Effector CD4-positive, alpha-beta T cell (primary cell): ENCODE measurements at places on chromosomes 1 and 21.

DNA sequence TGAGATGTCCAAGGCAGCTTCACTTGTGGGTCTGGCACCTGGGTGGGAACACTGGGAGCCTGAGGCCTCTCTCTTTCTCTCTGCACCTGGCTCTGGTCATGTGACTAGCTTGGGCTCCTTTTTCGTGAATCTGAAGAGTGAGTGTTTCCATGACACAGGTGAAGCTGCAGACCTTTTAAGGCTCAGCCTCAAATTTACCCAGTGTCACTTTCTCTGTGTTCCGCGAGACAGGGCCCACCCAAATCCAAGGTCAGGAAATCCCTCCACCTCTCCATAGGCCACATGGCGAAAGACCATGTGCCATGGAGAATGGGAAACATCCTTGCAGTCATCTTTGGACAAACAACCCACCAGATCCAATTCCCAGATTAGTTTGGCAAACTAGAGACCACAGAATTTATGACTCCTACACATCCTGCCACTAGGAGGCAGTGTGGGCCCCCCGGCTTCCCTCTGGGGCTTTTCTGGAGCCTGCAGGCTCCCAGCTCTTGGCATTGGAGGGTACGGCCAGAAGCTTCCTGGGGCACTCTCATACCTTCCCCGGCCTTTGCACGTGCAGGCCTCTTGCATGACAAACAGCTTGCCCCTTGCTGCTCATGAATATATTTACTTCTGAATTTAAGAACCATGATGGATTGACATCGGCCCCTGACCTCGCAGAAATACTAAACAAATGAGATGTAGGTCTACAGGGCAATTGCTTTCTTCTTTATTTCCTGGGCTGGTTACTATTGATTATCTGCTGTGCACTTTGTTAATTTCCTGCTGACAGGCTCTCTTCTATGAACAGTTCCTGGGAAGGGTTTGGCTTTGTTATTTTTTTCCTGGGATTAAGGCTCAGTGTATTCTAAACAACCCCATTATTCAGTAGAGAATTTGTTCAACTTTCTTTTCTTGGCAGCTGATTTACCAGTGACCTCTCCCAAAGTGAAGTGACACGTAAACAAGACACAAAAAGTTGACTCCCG is 180.7 kb downstream of the KAZN start:
- no peak for DNase-seq

DNA sequence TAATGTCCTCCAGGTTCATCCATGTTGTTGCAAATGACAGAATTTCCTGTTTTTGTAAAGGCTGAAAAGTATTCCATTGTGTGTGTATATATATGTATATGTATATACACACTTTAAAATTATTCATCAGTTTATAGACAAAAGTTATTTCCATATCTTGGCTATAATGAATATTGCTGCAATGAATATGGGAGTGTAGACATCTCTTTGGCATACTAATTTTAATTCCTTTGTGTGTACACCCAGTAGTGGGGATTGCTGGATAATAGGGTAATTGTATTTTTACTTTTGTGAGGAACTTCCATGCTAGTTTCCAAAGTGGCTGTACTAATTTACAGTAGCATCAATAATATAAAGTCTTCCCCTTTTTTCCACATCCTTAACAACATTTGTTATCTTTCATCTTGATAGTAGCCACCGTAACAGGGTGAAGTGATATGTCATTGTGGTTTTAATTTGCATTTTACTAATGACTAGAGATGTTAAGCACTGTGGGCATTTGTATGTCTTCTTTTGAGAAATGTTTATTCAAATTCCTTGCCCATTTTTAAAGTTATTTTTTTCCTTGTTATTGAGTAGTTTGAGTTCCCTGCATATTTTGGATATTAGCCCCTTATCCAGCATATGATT is 243.0 kb downstream of the PDE4B start:
- no peak for DNase-seq

DNA sequence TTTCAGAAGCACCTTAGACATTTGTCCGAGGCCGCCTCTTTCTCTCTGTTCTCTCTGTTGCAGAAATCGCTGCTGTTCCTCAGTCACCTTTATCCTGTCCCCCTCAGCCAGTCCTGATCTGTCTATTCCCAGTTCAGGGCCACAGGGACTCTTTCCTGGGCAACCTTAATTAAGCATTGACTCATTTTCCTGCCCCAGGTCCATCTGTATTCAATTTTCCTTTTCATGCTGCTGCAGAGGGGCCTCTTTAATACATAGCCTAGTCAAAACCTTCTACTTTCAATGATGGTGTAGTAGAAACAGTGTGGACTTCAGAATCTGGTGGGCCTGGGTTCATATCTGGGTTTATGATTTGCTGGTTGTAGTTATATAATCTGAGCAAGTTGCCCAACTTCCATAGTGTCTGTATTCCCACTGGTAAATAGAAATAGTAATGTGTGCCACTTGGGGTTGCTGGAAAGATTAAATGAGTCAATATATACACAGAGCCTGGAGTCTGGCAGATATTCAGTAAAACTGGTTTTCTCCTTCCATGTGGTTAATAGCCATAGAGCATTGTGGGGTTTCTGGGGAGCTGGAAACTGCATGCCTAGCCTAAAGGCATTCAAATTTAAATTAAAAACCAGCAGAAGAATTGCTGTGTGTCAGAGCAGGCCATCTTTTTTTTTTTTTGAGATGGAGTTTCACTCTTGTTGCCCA is 4.5 kb downstream of the TRAF5 start:
- DNase-seq: no peak

GRCh38 chr1:6348511-6349191 is 44.9 kb downstream of the ACOT7 start:
- peak; percentile 18 for DNase-seq

DNA sequence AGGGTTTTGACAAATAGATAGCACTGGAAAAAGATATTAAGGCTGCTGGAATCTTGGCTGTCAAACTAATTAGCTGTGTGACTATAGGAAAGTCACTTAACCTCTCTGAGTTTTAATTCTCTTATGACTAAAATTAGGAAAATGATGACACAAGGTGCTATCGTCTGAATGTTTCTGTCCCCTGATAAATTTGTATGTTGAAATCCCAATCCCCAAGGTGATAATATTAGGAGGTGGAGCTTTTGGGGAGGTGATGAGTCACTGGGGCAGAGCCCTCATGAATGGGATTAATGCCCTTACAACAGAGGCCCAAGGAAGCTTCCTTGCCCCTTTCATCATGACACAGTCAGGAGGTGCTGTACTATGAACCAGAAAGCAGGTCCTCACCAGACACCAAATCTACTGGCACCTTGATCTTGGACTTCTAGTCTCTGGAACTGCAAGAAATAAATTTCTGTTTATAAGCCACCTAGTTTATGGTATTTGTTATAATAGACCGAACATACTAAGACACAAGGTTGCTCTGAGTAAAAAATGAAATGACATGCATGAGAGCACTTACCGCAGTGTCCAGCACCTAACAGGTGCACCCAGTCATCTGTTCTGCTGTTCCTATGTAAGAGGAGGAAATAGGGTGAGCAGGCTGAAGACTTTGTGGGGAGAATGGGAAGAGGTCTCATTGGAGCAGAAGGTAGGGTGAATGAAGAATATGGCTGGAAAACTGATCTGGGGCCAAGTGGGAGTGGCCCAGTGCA is 26.3 kb upstream of the DISP1 start:
- no peak for DNase-seq

- no peak for DNase-seq
These were observed 35.0 kb downstream of the RAP1GAP start for GRCh38 chr1:21633992-21634805.

GRCh38 chr1:48499211-48499735 is 27.3 kb upstream of the SPATA6 start:
- DNase-seq: no peak

DNA sequence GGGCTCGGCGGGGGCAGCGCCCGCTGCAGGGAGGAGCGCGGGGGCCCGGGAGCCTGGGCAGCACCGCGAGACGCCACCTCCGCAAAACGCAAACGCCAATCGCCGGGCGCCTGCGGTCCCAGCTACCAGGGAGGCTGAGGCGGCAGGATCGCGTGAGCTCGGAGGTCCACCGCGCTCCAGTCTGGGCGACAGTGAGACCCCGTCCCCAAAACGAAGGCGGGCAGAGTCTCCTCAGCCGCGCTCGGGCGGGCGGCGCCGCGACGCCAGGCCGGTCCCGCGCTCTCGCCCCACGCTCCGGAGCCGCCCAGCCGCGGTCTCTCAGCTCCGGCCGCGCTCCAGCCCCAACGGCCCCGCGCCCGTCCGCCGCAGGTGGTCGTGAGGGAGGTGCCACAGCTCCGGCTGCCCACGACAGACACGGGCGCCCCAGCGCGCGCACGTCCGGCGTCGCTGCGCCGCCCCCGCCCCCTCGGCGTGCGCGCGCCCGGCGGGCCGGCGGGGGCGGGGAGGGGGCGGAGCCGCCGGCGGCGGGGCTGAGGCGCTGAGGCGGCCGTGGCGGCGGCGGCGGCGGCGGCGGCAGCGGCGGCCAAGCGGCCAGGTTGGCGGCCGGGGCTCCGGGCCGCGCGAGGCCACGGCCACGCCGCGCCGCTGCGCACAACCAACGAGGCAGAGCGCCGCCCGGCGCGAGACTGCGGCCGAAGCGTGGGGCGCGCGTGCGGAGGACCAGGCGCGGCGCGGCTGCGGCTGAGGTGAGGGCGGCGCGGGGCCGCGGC is at the start of gene ADARB1:
Gene ADARB1, plus strand, starts transcription at position 533 of the 770 bp plus-strand sequence. CDS start 97,077 bp downstream, outside the sequence.
- DNase-seq: peak; percentile 51

DNA sequence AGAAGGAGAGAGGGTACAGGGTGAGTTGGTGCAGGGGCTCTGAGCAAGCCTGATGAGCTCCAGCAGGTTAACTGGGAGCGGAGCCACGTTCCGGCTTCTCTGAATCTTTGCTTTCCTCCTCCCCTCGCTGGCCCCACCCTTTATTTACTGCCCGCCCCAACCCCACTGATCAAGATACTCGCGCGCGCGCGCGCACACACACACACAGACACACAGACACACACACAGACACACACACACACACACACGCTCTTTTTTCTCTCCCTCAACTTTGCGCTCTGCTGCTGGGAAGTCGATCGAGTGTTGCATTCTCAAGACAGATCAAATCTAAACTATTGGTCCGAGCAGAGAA is at the start of gene GRIK1:
Gene GRIK1, minus strand, starts transcription at position 73 of the 352 bp plus-strand sequence.
- DNase-seq: no peak

- no peak for DNase-seq
These were observed 67.7 kb downstream of the MATN1 start for GRCh38 chr1:30655672-30656071.

- no peak for DNase-seq
These were observed 58.7 kb downstream of the RABGAP1L start for GRCh38 chr1:174217787-174218574.

DNA sequence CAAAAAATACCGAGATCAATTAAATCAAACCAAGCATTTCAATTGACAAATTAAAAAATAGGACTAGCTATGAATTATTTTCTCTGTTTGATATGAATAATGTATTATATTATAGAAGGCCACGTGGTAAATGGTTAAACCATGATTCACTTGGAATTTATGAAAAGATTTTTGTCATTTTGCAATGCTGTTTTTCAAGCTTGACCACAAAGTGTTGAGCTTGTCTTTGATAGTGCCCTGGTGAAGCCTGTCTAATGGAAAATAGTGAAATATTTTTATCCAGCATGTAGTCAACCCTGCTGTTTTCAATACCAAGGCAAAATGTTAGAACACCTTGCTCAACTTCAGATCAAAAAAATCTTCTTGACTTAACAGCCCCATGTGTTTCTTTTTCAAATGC is 288.0 kb upstream of the PRMT6 start:
- DNase-seq: no peak

- no peak for DNase-seq
These were observed 403.7 kb downstream of the SIPA1L2 start for GRCh38 chr1:232226197-232226712.

DNA sequence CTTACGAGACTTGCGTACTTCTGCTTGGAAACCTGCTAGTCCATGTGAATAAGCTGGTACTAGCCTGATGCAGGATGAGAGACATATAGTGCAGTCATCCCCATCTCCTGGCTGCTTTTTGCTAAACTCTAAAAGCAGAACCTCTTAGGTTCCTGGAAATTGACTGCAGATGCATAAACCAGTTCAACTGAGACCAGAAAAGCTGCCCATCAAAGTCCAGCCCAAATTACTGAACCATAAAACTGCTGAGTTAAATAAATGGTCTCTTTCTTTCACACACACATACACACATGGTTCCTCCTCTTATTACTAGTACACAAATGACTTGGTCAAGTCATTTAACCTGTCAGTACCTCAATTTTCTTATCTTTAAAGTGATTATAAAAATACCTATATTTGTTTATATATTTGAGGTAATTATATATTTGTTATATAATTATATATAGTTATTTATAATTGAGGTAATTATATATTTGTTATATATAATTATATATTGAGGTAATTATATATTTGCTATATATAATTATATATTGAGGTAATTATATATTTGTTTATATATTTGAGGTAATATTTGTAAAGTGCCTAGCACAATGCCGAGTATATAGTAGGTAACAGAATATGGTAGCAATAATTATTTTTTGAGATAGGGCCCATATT is 25.2 kb upstream of the RABGAP1L start:
- DNase-seq: no peak

- DNase-seq: no peak
These were observed 16.8 kb downstream of the AZIN2 start for GRCh38 chr1:33097762-33098161.

DNA sequence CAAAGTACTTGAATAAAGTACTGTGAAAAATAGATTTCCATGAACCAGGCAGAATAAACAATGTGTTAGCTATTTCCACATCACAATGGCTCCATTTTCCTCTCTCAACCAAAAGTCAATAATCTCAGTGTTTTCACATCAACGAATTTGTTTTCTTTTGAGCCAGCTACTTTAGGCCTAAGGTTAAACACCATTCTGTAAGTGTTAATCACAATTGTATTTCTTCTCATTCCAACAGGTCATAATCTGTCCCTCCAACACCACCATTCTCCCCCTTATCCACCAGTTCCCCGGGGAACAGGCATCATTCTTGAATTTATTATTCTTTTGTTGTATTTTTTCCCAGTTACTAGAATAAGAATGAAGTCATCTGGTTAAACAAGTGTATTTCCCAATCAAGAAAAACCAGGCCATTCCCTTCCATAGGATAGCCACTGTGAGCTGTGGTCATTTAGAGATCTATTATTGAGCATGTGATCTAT is 66.2 kb upstream of the PALMD start:
- no peak for DNase-seq

DNA sequence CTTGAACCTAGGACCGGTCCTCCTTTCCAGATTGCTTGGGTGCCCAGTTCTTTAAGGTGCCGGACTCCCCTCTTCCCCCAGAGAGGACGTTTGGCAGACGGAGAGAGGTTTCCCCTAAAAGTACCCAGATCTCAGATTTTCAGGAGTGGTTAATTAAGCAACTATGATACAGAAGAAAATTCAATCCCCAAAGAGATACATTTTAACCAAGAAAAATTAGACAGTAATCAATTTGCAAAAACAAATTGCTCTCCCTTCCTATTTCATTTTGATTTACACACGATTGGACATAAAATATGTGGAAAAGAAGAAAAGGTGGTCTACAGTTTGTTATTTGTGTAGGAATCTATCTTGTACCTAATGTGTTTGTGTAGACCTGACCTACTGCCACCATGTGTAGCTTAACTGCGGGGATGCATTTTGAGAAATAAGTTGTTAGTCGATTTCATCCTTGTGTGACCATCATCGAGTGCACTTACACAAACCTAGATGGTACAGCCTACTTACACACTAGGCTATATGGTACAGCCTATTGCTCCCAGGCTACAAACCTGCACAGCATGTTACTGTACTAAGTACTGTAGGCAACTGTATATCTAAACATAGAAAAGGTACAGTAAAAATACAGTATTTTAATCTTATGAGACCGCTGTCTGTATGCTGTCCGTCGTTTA is 755 bp downstream of the RPAP2 start:
- no peak for DNase-seq

GRCh38 chr1:220880726-220881506 is 1.7 kb downstream of the HLX start:
- DNase-seq: no peak

GRCh38 chr1:20358761-20359263 is 68.1 kb downstream of the VWA5B1 start:
- no peak for DNase-seq
